ENCODE measurements at places on chromosomes 3 and 15.

- DNase-seq, result no peak
Observed at GRCh38 chr15:87604857-87605446, 651.6 kb downstream of the NTRK3 start.

GRCh38 chr3:10937141-10937825 is 55.3 kb upstream of the SLC6A1 start:
- DNase-seq, result no peak

- DNase-seq, result no peak
Observed at GRCh38 chr15:99253381-99254090, 2.3 kb downstream of the LRRC28 start.

DNA sequence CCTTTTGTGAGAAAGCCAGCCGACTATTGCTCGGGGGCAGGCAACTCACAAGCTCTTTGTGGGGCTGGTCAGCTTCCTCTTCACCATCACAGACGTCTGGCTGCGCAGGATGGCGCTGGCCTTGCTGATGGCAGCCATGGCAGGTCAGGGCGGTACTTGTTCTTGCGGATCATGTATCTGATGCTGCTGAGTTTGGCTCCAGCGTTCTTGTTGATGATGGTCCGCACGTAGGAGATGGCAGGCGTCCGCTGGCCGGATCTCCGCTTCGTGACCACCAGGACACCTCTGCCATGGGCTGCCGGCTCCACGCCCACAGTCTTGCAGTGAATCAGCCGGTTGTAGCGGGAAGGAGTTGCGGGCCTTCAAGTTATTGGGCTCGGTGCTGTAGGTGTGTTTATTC is 67.9 kb upstream of the SLC7A14 start:
- no peak for DNase-seq

- no peak for DNase-seq
Observed at GRCh38 chr3:46833346-46834300, 29.6 kb downstream of the MYL3 start.

- DNase-seq, result no peak
Observed at GRCh38 chr15:47378527-47378926, 338.8 kb upstream of the SEMA6D start.

GRCh38 chr15:49418811-49419210 is 4.2 kb upstream of the FGF7 start:
- DNase-seq, result no peak

- no peak for DNase-seq
Observed at GRCh38 chr3:8482960-8483665, 18.5 kb upstream of the LMCD1 start.

DNA sequence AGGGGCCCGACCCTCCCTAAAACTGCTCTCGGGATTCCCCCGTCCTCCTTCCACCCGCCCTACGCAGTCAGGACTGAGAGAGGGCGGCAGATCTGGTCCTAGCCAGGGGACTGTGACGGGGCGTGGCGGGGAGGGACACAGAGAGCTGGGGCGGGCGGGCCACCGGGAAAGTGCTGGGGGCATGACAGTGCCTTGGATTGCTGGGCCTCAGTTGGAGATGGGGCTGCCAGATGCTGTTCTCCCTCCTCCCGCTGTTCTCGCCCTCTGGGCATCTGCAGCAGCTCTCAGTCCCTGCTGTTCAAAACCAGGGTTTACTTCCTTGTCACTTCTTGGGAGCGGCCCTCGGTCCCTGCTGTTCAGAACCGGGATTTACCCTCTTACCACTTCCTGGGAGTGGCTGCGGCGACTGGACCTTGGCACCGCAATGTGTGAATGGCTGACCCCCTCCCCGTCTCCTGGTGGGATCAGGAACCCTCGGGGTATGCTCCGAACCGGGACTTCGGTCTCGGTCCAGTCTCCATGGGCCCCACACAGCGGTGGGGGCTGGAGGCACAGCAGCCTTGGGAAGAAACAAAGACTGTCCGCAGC is 1.8 kb upstream of the RPP25 start:
- DNase-seq, result no peak

DNA sequence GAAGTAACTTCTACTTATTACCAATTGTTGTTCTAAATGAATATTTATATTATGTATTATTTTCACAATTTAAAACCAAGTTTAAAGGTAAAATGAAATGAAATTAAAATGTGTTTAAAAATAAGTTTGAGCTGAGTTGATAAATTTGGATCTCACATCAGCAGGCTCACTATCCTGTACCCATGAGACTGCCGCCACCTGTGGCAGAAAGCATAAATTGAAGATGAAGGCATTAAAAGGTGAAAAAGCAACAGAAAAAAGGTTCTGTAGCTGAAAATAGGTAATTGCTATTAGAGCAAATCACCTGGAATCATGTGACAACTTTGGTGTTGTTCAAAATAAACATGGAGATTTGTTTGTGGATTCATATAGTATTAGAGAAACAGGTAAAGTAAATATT is 133.0 kb upstream of the CADM2 start:
- no peak for DNase-seq

DNA sequence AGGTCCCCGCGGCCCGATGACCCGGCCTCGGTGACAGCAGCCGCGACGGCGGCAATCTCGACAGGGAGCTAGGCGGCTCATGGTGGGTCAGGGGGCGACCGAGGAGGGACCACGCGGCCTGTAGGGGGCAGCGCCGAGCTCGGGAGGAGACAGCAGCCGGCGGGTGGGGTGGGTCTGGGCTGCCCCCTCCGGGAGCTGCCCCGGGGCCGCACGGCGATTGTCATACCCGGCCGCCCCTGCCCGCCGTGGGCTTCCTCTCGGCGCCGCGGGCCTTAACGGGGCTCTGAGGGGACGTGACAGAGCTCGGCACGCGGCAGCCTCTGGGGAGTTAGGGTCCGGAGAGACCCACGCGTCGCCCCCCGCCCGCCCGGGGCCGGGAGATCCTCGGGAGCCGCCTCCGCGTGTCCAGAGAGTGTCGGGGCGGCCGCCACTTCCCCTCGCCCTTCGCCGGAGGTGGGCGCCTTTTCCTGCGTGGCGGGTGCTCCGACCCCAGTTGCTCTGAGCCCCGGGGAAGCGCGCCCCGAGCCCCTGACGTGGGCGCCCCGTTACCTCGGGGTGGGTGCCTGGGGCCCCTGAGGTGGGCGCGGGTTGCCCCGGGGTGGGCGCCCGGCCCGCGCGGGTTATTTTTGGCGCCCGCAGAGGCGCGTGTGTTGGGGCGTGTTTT is 539 bp upstream of the PLCL2 start:
- DNase-seq, result no peak

DNA sequence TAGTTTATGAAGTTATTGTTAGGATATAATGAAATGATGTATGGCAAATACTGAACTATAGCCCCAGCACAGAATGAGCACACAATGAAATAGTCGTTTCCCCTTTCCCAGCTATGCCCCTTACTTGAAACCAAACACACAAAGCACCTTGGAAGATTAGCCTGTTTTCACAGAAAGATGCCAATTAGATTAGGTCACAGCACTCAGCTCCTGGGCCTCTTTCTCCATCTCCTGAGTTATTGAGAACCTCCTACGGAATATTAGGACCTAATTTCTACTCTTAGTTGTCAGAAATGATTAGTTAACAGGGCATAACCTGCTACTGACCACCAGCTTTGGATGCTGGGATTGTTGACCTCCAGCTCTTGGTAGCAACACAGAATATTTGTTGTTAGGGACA is 269.4 kb upstream of the ROPN1 start:
- DNase-seq, result no peak

- DNase-seq, result no peak
Observed at GRCh38 chr15:38671675-38672254, 107.2 kb upstream of the RASGRP1 start.

GRCh38 chr15:69751147-69751546 is 298.5 kb downstream of the RPLP1 start:
- DNase-seq, result no peak

DNA sequence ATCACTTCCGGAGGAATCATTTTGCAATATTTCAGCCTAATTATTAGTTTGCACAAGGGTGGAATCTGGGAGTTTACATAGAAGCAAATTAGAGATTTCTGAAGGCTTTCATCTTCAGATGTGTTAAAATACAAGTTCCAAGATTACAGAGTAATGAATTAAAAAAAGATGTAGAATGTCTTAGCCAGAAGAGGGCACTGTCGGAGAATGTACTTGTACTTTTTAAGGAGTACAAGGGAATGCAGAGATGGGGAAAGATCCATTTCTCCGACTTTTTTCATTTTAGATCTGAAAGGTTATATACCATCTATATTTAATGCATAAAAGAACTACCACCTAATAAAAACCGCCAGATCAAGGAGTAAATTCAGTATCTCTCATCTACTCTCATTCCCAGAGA is 43.1 kb upstream of the WDR5B start:
- no peak for DNase-seq

GRCh38 chr3:39025222-39025970 is 26.3 kb downstream of the SCN11A start:
- DNase-seq, result no peak

DNA sequence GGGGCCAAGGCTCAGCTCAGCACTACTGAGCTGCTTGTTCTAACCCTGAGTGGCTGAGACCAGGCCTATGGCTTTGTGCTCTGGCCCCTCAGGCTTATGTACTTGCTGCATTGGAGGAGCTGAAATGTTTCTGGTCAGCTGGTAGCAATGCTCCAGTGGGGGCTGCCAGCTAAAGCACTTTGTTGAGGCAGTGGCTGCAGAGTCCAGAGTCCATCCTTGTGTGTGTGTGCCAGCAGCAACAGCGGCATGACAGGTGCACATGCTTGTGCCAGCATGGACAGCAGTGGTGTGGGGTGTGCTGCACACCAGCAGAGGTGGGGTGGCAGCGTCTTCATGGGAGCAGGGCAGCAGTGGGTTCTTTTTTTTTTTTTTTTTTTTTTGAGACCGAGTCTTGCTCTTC is 169.1 kb downstream of the VPS8 start:
- no peak for DNase-seq

GRCh38 chr3:76958861-76959260 is 81.0 kb upstream of the ROBO2 start:
- DNase-seq, result no peak
